ENCODE measurements at places on chromosomes 2 and 18. TPM values are rescaled to one million over a fixed set of nuclear protein-coding genes. Genes with fewer than 3 reads are reported as not detected.

Gene TBR1
- not detected for total RNA-seq

- DNase-seq, result no peak
Observed at GRCh38 chr2:65130664-65131175, 814 bp upstream of the RAB1A start.

DNA sequence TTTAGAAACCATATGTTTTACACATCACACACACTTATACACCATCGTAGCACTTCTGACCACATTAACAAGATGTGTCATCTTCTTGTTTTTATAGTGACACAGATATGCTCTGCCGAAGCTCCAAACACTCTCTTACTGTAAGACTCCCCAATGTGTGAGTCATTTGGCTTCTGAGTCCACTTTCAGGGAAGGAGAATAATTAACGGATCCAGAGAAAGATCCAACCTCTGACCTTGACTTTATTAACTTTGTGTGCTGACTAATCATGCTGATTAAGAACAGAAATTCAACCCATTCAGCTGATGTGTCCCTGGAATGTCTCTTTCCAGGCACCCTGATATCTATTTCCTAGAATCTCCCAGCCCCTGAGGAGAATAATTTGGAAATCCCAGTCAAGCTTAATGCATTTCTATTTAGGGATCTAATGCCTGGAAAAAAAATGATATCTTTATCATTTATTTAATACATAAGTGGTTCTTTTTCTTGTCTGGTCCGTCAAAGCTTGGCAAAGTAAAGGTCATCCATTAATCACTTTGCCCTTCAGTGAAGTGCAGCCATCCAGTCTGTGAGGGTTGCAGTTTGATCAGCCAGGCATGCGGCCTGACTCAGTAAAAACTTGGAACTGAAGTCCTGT is 615.8 kb upstream of the SYT4 start:
- no peak for DNase-seq

Gene ZFP36L2
- total RNA-seq, result 5.2 TPM

- DNase-seq, result no peak
Observed at GRCh38 chr2:156890529-156891148, 366.9 kb upstream of the GALNT5 start.

DNA sequence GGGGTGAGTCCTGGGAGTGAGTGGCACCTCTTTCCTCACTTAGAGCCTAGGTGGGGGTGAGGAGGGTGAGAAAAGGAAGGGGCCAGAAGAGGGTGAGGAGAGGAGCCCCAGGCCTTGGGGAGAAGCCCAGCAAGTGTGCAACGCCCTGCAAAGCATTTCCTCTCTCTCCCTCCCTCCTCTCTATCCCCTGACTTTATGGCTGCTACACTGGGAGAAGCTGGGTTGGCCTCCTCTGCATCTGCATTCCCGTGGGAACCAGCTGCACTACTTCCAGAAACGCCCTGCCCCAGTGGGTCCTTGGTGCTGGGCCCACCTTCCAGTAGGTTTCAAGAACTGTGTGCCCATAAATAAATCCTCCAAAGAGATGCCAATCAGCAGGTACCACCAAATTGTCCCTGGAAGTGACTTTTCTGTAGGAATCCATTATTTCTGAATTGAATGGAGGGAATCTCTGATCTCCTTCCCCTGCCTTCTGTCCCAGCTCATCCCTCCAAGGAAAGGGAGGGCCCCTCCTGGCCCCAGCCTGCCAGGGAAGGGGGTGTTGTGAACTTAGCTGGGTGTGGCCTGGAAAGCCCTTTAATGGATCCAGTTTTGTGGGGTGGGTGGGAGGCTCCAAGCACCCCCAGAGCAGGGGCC is 95.7 kb upstream of the BOD1L2 start:
- DNase-seq, result no peak

GRCh38 chr18:56321470-56321869 is 316.9 kb downstream of the TXNL1 start:
- DNase-seq, result no peak

GRCh38 chr2:159468257-159468656 is 148.1 kb downstream of the BAZ2B start:
- DNase-seq, result no peak

GRCh38 chr18:65754121-65754520 is 3.3 kb downstream of the CDH7 start:
- peak; percentile 64 for DNase-seq

- no peak for DNase-seq
Observed at GRCh38 chr2:173831312-173832229, 133.6 kb downstream of the SP3 start.

Data from SK-MEL-5 (cell line).